Cortex of kidney (tissue), 1 donor: ENCODE measurements at places on chromosomes 3 and 15.

DNA sequence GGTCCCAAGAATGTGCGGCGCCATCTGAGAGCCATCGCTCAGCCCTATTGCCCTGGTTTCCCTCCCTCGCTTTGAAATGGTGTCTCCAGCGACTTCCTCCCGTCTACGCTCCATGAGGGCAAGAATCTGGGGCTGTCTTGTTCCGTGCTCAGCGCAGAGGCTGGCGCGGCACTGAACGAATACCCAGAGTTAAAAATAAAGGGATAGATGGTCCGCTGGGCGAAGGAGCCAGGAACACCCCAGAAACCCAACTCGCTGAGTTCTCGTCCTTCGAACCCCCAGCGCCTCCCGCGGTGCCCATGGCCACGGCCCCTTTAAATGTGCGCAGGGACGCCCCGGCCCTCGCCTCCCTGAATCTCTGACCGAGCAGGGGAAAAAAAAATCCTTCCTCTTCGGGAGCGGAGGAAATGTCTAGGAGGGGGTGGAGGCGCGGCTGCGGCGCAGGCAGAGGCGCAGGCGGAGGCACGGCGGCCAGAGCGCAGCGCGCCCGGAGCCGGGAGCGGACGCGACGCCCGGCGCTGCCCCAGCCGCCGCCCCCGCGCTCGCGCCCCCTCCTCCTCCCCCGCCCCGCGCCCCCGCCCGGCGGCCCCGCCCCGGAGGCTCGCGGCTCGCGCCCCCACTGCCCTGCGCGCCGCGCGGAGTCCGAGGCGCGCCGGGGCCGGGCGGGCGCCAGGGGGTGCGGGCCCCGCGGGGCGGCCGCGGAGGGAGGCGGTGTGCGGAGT is 8.5 kb upstream of the FGD5 start:
- no peak for DNase-seq

DNA sequence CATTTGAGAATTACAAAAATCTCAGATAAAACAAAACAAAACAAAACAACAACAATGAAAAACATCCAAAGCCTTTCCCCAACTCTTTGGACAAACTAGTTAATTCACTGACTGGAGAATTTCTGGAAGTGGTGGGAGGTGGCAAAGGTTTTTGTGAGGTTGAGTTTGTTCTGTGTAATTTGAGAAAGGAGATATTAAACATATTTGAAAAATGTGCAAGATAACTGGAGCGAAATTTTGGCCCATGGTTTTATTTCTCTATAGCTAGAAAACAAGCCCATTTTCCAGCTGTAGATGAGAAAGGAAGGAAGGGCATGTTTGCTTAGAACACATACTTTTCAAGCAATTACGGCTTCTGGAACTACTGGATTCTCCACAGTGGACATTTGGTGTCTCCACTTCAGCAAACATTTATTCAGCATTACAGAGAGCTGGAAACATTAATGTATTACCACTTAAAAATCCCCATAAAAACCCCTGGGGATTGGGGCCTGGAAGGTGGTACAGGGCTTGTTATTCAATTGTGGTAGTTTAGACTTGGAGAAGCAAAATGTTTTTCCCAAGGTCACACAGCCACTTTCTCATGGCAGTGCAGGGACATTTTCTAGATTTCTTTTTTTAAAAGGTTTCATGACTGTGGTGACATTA is 135.8 kb downstream of the THSD4 start:
- no peak for DNase-seq

GRCh38 chr3:13206799-13207577 is 133.8 kb upstream of the IQSEC1 start:
- DNase-seq: no peak

DNA sequence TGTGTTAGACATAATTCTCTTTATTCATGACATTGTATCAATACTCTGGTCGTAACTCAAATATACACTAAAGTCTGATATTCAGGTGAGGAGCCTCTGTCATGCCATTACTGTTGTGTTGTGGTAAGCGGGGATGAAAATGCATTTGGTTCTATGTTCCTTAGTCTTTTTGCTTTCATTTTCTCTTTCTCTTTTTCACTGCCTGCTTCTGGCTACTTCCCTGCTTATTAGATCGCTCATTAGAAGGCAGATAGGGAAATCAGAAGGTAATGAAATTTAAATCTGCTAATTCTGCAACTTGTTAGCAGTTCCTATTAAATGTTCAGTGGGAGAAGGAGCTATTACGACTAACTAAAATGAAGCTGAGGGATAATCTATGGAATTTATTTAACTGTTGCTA is 345.0 kb downstream of the GRM7 start:
- DNase-seq: no peak

- no peak for DNase-seq
These were observed 78.5 kb downstream of the RPLP1 start for GRCh38 chr15:69530991-69531664.

GRCh38 chr15:91867581-91868026 is 14.1 kb downstream of the SLCO3A1 start:
- DNase-seq: no peak

GRCh38 chr3:197397838-197398237 is 99.4 kb upstream of the DLG1 start:
- DNase-seq: no peak

DNA sequence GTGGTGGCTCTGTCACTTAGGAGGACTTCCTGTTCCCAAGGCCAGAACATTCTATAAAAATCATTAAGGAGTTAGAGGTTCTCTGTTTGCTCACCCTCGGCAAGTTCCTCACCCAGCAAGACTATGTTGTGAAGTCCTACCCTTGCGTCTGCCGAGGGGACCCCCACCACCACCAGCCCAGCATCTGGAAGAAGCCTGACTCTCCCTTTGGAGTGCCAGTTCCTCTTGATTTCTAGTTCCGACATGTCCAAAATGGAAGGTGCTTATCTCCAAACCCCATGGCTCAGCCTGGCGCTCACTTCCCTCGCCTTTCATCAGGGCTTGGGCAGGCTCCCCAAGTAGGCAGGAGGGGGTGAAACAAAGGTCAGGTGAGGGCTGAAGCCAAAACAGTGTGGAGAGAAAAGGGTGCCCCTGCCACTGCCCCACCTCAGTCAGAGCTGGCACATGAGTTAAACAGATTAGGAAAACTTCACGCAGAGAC is 41.0 kb downstream of the BHLHE40 start:
- DNase-seq: no peak

- no peak for DNase-seq
These were observed 133.1 kb upstream of the ABHD17C start for GRCh38 chr15:80562033-80562432.

- DNase-seq: no peak
These were observed 1.6 kb upstream of the SEMA3B start for GRCh38 chr3:50267280-50267913.

DNA sequence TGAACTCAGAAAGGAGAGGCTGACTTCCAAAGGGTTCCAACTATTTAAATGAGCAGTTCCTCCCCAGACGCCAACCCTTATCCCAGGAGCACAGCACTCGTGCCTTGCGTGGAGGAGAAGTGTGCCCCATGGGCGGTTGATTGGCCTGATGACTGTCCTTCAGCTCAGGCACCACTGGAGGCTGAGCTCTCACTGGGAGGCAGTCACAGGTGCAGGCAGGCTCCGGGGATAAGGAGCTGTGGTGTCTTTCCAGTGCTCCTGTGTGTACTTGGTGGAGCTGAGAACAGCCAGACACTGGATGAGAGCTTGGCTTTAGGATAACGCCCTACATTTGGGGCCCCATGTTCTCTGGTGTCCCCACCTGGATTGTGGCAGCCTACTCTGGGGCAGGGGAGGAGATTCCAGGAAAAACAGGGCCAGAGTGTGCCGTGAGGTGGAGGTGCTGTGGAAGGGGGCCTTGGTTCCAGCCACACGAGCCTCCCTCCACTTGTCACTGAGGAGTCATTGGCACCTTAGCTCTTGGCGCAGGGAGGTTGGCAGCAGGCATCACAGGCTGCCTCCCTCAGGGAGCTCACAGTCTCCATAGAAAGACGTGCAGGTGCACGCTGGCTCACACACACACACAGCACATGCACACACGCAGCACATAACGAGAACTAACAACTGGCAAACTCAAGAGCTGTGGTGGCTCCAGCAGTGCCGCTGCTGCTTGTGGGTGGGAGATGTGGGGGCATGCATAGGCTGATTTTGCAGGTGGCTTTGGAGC is 22.7 kb upstream of the EPHB3 start:
- no peak for DNase-seq

- no peak for DNase-seq
These were observed 339.6 kb upstream of the ROBO2 start for GRCh38 chr3:76700323-76700722.
